ENCODE measurements at places on chromosomes 4 and X.

- no peak for DNase-seq
These were observed 96.1 kb upstream of the SLC34A2 start for GRCh38 chr4:25559508-25559907.

DNA sequence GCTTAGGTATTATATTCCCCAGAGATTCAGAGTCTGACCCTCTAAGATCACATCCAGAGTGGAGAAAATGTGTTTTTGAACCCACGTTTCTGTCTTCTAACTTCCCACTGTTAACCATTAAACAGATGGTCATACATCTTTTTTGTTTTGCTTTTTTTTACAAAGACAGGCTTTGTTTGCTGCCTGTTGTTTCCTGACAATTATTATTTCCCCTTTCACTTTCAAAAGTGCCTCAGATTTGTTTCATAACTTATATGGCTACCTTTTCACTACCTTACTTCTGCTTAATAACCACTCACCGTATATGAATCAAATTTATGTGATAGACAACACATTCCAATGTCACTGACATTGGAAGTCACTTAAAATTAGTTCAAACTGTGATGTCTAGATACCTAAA, 142.2 kb downstream of the HS3ST1 start:
- DNase-seq = no peak

DNA sequence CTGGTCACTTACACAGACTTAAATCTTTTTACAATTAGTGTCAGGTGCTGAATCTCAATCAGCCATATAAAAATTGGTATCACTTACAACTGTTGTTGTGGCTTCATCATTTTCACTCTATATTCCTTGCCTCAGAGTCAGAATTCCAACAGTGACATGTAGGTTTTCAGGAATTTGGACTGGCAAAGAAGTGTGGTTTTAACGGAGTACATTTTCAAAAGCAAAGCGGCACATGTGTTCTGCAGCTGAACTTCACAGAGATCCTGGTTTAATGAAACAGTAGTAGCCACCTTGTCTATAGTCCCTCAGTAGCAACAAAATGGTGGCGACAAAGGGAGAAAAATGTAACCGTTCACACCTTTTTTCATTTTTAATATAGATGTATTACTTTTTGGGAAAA, 486.6 kb downstream of the FAT4 start:
- DNase-seq = no peak

DNA sequence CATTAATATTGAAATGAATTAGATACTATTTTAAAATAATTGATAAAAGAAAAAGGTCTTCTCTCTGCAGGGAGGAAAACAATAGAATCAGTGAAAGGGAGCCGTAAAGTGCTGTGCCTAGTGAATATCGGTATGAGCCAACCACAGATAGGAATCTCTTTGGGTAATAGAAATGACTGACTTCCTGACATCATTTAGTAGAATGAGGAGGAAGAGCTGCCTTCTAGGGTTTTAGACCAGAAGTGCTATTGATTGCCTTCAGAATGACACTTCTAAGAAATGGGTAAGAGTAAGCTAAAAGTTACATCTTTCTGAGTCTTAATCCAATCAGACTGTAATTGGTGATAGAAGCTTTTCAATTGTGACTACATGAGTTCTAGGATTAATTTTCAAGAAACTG, 134.0 kb upstream of the MAP9 start:
- no peak for DNase-seq

- DNase-seq = no peak
These were observed 4.3 kb downstream of the BANK1 start for GRCh38 chr4:101794806-101795205.

GRCh38 chr4:158050942-158051341, 121.9 kb downstream of the GASK1B start:
- no peak for DNase-seq

DNA sequence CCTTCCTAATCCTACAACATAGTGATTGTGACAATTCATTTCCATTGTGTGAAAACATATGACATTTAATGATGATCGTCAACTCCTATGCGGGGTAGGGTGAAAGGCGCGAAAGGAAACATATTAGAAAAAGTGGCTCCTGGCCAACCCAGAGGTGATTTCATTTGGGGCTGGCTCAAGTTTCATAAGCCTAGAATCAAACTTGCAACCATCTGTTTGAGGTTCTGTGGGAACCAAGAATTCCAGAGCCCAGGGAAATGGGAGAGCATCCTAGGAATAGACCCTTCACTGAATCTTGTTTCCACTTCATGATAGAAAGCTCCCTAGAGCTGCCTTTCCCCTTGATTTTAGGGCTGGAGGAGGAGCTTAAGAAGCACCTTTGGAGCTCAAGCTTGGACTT, 101.3 kb upstream of the EGFL6 start:
- no peak for DNase-seq

DNA sequence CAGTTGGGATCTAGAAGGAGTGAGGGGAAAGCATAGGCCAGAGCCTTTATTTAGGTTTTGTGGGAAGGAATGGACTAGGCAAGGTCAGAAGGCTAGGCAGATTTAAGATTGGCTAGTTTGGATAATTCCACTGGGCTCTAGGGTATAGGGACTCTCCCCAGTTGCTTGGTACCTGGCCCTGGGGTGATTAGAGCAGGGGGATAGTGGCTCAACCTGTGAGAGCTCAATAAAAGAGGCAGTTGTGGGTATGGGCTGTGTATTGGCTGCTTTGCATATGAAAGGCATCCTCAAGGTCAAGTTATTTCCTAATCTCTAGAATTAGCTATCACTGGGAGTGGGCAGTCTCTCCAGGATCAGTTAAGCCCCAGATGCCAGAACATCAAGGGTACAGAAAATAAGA, 61.3 kb downstream of the ZNF81 start:
- no peak for DNase-seq

DNA sequence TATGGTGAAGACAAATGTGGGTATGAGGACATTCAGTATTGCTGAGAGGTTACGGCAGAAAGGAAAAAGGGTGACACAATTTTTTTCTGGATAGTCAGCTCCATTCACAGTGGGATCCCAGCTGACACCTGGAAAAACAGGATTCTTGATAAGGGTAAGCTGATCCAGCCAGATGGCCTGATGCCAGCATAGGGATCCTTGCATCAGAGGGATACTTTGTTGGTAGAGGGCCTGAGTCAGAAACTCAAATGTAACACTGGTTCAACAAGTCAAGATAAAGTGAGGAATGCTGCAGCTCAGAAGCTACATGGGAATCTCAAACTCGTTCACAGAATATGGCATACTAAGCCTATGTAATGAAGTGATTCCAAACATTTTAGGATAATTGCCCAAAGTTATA, 726.7 kb downstream of the C4orf33 start:
- peak; percentile 67 for DNase-seq

- DNase-seq = no peak
These were observed 12.7 kb downstream of the GAB3 start for GRCh38 chrX:154738011-154738738.
